Calu3 (cell line): ENCODE measurements at places on chromosomes 12 and 14.

DNA sequence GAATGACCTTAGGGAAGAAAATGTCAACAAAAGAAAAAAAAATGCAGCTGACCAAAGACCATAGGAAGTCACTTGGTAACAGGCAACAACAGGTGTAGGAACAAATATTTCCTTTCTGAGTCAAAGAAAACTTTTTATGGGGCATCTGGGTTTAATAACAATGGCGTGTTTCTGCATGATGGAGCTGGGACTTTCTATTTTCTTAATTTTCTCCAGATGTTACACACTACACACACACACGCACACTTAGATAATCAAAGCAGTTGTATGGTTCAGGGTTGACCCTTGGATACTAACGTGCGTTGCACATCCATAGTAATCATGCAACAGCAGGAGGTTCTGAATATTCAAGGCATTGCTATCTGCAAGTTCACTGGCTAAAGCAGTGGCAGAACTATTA lies 47.9 kb upstream of the NTF3 start:
- no peak for DNase-seq

DNA sequence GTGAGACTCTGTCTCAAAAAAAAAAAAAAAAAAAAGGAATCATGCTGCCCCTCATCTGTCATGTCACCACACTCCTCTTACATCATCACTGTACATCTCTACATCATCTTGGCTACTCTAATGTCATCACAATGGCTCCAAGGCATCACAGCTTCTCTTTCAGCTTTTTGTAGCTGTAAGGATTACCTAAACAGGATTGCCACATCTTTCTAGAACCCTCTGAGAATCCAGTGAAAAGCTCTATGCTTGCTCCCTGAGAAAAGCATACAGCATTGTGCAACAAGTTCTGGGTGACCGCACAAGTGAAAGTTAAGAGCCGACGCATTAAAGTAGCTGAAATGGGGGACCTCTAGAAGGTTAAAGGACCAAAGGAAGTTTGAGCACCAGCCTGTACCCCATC lies 272.5 kb downstream of the C12orf50 start:
- no peak for DNase-seq

DNA sequence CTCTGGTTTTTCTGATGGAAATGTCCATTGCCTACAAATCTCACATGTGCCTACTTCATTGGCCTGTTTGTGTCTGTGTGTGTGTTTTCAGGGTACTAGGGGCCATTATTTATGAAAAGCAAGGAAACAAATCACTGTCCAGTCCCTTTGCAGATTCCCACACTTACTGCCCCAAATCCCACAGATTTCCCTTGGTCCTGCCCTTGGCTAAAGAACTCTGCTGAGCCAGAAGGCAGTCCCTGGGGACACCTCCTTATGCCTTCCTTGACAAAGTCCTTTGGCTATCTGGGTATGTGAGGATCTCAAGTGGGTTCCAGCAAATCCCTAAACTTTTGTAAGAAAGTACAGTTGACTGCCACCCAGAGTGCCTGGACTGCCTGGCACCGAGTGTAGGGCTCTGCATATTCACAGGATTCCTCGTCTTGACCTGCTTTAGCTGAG lies 388.1 kb downstream of the BCAT1 start:
- DNase-seq: no peak

DNA sequence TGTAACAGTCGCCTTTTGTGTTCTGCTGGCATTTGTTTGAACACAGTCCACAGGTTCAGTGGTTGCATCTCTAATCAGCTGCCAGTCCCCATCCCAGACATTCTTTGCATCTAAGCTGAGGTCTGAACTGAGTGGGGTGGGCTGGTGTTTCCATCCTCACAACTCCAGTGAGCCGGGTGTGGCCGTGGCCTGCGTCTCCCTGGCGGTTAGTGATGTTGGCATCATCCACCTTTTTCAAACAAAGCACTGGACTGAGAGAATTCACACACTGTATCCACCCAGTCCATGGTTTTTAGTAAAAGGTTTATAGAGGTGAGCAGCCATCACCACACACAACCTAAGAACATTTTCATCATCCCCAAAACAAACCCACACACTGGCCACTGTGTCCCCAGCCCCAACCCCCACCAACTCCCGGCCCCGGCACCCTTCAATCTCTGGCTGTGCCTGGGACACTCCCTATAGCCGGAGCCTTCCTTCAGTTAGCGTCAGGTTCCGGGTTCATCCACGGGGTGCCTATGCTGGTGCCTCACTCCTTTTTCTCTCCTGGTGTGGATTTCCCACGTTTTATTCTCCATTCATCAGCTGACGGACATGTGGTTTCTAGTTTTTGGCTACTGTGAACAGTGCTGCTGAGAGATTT lies 6.5 kb downstream of the DDX51 start:
- DNase-seq: no peak

GRCh38 chr12:66775871-66776270 lies 97.0 kb upstream of the GRIP1 start:
- DNase-seq: no peak
